Stimulated activated CD4-positive, alpha-beta T cell treated with anti-CD3 and anti-CD28 coated beads, Interleukin-4, amount 100 ng/mL, for 1 hour (primary cell): ENCODE measurements at places on chromosomes 4 and X.
A peak's percentile ranks its signal among the peaks of the same experiment; 100 is the strongest.

DNA sequence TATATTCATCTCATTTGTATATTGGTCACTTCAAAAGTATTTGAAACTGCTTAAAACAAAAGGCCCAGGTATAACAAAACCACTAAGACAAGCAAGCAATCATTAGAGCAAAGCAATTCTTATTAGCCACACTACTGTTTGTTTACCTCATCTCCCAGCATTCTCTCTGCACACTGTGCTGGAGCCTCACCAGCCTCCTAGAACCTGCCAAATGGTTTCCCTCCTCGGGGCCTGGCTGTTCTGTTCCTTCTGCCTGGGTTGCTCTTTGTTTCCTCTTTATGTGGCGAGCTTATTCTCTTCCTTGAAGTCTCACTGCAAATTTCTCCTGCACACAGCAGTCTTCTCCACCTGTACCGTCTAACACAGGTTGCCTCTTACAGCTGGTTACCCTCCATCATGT, 67.5 kb upstream of the MND1 start:
- no peak for DNase-seq

- DNase-seq = no peak
Observed at GRCh38 chr4:27720010-27720766, 859.5 kb downstream of the STIM2 start.

DNA sequence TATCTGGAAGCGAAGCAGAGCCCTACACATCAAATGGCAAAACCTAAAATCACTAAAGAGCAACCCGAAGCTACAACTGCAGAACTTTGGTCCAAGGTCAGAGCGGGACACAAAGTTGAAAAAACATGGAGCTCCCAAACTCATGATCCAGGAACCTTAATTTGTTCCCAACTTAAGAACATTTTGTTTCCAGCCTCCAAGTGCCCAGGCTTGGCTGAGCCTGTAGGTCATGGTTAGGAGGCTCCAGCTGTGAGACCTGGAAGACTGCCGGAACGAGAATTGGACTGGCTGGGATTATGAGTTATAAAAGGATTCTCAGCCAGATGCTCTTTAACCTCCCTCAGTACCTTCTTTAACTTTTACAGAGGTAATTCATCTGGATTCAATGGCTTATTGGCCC, 349.1 kb upstream of the DDX53 start:
- DNase-seq = no peak

GRCh38 chrX:39480963-39481362, 616.8 kb downstream of the BCOR start:
- no peak for DNase-seq

GRCh38 chr4:154741131-154741665, 2.6 kb upstream of the LRAT start:
- DNase-seq = no peak

GRCh38 chr4:47451657-47452056, 11.8 kb downstream of the COMMD8 start:
- DNase-seq = no peak

GRCh38 chrX:102067966-102068723, 57.3 kb upstream of the TCEAL2 start:
- DNase-seq = no peak

- peak; percentile 3 for DNase-seq
Observed at GRCh38 chr4:169410839-169411770, 140.3 kb upstream of the SH3RF1 start.

DNA sequence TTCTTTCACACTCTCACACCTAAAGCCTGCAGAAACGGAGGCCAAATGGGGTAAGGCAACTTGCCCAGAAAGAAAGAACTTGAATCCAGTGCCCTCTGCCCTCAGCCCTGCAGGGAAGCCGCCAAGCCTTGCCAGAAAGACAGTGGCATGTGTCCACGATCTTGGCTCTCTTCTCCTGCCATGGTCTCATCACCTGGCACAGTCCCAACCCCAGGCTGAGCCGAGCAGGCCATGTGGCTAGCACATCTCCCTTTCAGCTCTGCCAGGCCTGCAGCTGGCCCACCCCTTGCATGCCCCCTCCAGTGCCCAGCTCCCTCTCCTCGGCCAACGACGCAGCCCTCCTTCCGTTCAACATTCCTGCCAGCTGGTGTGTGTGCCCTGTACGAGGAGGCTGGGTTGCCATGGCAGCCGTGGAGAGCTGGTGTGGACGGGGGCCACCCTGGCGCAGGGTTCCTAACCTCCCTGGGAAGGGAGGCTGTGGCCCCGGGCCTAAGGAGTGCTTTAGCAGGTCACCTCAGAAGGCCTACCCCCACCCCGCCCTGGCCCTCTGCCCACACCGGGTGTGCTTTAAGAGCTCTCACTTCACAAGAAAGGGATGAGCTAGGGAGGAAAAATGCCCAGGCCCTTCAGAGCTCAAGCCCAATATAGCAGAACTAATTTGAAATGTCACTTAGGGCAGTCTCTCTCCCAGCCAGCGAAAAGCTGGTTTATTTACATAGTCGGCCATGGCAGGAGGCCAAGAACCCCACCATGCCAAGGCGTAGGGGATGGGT, 73.0 kb upstream of the PJA1 start:
- DNase-seq = no peak

DNA sequence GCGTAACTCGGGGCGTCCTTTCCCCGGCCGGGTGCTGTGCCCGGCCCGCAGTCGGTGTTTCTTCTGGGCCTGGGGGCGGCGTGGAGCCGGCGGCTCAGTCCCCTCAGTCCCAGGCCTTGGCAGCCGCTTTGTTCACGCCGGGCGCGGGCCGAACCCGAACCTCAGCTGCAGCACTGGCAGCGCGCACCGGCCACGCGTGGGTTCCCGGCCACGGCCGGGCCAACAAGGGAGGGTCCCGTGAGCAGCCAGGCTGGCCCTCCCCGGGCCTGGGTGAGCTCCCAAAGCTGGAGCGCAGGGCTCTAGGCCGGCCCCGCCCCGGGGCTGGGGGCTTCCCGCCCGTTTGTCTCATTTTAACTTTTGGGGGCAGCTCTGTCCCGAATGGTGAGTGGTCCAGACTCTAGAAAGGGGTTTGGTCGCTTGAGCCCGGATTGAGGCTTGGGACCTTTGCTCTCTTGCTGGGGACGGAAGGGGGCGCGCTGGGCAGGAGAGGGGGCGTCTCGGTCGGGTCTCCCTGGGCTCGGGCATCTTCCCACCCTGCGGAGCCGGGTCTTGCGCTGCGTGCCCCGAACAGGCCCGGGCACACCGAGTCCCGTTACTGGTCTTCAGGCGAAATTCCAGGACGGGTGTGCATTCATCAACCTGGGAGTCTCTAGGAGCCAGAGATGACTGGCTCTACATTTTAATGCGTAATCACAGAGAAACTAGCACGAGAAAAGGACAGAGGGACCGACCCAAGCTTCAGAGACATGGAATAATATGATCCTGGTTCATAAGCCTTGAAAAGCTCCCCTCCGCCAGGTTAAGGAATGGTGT, 177.1 kb downstream of the CBR4 start:
- DNase-seq = no peak

DNA sequence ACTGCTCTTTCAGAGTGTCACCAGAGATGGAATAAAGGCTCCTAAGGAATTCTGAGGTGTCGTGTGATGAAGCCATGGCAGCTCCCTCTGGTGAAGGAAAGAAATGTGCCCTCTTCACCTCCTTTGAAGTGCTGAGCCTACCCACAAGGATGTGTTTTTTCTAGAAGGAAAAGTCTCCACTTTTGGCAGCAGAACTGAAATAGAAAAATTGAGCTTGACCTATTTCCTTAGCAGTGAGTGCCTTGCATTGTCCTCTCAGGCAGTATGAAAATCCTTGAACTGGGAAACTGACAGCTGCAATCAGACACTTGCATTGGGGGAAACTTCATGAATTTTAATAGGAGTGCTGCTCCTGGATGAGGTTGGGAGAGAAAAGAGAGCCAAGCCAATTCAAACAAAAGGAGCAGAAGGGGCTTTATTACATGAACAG, 95.2 kb downstream of the DCLK2 start:
- no peak for DNase-seq

DNA sequence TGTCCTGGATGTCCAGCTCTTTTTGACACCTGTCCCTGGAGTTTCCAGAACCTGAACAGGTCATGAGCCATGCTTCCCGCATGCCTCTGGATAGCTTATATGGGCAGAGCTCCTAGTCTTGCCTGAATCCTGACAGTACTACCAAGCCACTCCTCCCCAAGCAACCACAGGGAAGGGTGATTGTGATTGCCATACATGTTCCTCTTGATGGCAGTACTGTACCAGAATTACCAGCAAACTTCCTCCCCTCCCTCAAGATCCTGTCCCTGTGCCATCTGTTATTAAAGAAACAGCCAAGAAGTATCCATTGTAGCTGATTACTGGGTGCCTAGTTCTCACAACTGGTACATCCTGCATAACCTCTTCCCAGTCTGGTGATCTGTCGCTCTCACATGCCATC, 264.3 kb upstream of the AGTR2 start:
- DNase-seq = no peak

GRCh38 chr4:122689972-122690371, 42.5 kb upstream of the BBS12 start:
- no peak for DNase-seq

GRCh38 chrX:135295238-135295943, 13.9 kb upstream of the ETDC start:
- peak; percentile 65 for DNase-seq

GRCh38 chr4:73922766-73923630, 53.8 kb downstream of the CXCL1 start:
- no peak for DNase-seq

- DNase-seq = no peak
Observed at GRCh38 chrX:13371186-13371585, 51.3 kb upstream of the ATXN3L start.

GRCh38 chrX:15321447-15321846, 6.0 kb upstream of the ASB11 start:
- DNase-seq = no peak

DNA sequence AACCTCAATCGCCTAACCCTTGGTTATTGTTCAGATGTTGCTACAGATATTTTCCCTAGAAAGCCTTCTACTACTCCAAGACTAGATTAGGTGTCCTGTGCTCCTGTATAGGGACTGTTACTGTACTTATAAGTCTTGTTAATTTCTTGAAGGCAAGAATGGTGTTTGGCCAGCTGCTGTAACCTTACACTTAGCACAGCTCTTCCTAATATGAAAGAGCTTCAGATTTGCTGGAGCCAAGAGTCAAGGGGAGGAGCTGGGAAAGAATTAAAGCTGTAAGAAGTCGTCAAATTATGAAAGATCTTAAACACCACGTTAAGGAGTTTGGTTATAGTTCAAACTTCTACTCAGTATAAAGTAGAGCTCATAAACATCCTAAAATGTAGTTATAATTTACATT, 245.9 kb upstream of the TLL1 start:
- DNase-seq = no peak

GRCh38 chr4:137370679-137371078, 161.6 kb downstream of the PCDH18 start:
- DNase-seq = no peak

DNA sequence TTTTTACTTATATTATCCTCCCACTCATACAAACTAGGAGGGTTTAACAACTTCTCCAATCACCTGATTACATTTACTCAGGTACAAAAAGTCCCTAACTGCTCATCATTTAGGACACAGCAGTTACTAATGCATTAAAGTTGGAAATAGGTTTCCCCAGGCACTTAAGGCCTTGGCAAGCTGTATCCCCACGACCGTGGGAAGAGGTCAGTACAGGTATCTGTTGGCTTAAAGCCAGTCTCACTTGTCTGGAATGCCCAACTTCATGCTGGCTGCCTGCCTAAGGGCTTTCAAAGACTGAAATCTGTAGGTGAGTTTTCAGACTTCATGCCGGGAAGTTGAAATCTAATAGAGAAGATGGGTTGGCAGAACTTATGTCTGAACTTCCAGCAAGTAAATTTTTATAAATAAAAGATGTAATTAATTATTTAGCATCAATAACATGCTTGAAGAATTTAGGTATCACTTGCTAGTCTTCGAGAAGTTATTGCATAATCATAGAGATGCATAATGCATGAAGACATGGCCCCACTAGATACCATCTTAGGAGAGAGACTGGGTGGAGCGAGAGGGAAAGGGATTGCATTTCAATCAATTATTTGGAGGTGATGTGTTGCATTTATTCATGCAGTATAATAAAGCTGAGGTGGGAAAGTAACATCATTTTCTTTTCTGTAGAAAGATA, 54.2 kb downstream of the SCD5 start:
- DNase-seq = no peak

DNA sequence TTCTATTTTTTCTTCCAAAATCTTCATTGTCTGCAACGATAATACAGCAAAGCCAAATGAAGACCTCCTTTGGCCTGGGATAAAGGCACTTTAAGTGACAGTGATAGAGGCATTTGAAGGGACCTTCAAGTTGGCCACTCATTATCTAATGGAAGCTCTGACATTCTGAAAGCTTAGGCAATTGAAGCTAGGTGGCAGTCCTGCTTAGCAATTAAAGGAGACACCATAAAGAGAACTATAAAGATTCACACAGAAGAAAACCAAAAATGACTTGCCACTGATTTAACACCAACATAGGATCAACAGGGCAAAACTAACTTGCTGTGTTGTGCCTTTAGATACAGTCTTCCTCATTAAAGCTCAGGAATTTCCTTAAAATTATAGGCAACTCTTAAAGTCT, 103.3 kb upstream of the TSPAN7 start:
- no peak for DNase-seq

GRCh38 chrX:150038986-150039599, 100.8 kb upstream of the EOLA2 start:
- DNase-seq = no peak

DNA sequence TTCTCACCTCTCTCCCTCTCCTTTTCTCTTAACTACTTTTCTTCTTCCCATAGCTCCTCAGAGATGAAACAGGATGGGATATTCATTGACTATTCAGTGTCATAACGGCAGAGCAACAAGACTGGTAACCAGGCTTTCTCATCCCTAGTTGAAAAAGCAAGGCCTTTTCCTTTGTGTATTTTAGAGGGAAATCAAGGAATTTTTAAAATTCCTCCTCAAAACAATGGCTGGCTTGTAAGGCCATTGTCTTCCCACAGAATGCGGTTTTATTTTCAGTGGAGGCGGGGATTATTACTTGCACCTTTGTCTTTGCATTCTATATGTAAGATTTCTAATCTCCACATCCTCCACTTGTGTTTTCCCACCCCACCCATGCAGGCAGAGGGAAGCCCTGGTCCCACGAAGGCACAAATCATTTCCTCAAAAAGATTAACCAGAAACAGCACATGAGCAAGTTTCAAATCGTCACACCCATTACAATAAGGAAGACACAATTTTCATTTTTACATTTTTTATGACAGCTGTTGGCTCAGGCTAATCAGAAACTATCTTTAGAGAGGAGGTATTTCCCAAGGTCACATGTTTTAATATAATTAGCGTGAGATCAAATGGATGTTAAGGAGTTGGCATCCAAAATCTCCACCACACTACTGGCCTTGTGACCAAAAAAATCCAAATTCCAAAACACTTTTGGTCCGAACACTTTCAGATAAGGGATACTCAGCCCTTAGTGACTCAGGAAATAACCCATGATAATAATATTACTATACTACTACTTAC, 53.0 kb upstream of the KDR start:
- no peak for DNase-seq

GRCh38 chr4:147578051-147578476, 39.1 kb upstream of the TMEM184C start:
- DNase-seq = no peak

DNA sequence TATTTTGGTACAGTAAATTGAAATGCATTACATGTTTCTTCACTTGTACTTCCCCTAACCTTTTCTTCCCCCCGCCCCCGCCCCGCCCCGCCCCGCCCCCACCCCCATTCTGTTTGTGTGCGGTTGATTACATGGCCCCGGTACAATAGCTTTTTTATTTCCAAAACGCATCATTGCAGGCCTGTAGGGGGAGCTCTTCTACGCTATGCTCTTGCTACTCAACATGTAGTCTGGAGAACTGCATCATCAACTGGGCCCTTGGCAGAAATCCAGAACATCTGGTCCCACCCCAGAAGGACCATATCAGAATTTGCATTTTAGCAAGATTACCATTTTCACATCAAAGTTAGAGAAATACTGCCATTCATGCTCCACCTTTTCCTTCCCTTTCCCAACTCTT, 333.3 kb upstream of the DDX53 start:
- no peak for DNase-seq
